ENCODE measurements at places on chromosomes 3 and 15.

GRCh38 chr3:105759442-105760078 lies 109.3 kb downstream of the CBLB start:
- no peak for DNase-seq

GRCh38 chr15:42012241-42012640 lies 8.6 kb downstream of the PLA2G4E start:
- no peak for DNase-seq

GRCh38 chr3:116981089-116981488 lies 271.5 kb downstream of the TUSC7 start:
- DNase-seq, result no peak

DNA sequence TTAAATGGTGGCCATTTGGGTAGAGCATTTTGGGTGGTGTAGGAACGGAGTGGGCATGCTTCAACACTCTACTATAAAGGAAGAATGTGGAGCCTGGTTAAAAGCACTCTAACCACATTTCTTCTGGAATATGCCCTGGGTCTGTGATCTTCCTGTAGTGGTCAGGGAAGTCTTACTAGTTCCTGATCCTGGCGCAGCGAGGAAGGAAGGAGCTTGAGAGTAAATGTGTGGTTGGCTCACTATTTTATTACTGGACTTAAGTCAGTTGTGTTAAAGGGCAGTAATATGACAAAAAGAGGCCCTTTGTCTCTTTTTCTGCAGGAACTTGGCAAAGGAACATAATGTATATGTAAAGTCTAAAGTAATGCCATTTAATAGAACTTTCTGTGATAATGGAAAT lies 197.6 kb upstream of the ZPLD1 start:
- DNase-seq, result no peak

GRCh38 chr3:190443257-190443656 lies 6.4 kb downstream of the TMEM207 start:
- no peak for DNase-seq

DNA sequence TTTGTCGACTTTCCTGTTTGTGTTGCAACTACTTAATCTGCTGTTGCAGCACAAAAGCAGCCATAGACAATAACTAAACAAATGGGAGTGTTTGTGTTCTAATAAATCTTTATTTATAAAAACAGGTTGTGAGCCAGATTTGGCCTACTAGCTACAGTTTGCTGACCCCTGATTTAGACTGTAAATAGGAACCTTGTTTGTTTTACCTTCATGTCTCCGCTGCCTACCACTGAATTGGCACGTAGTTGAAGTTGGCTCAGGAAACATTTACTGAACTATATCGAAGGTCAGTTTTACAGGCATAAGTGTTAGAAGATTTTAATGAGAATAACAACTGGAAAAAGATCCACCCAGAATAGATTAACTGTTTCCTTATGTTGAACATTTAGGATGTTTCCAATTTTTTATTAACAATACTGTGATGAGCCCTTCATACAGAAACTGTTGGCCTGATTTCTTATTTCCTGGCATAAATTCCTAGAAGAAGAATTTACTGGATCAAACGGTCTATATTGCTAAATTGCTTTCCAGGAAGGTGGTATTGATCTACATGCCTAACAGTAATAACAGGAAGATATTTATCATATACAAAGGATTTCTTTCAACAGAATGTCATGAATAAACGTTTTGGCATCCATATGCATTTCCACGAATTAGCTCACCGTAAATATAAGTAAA lies 156.2 kb upstream of the NR2E3 start:
- no peak for DNase-seq

GRCh38 chr15:43347114-43347513 lies 16.7 kb upstream of the LCMT2 start:
- DNase-seq, result no peak

- peak; percentile 23 for DNase-seq
These were observed 9.6 kb downstream of the KBTBD13 start for GRCh38 chr15:65085990-65086679.

- DNase-seq, result no peak
These were observed 73.7 kb upstream of the DLG1 start for GRCh38 chr3:197372047-197372661.

DNA sequence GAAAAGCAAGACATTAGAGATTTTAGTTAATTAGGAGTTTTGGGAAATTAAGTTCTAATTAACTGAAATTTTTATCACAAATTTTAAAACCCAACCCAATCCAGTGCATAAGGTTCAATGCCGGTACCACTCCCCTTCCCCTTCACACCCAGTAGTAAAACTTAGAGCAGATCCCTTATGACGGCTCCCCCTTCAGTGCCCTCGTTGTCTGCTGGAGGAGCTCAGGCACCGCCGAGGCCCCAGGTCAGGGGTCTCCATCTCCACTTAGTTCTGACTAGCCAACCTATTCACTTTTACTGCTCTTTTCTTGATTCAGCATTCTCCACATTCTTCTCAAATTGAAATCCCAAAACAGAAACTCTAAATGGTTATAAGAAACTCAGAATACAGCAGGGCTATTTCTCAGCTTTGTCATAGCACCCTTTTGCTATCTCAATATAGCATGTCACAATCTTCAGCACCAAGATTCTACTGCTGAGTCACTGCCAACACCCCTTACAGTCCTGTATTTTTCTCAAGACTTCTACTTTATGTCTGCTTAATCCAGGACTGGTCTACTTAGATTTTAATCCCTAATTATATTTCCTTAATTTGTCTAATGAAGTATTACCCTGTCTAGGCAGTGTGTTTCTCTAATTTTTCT lies 39.8 kb downstream of the TUBGCP4 start:
- DNase-seq, result no peak

- DNase-seq, result peak; percentile 77
These were observed 24.6 kb downstream of the CCR4 start for GRCh38 chr3:32975891-32976595.

- DNase-seq, result no peak
These were observed 36.6 kb downstream of the CCDC66 start for GRCh38 chr3:56593455-56594158.

GRCh38 chr15:63385911-63386531 lies 4.4 kb upstream of the CA12 start:
- no peak for DNase-seq

GRCh38 chr3:155130001-155130400 lies 49.9 kb downstream of the MME start:
- DNase-seq, result no peak

DNA sequence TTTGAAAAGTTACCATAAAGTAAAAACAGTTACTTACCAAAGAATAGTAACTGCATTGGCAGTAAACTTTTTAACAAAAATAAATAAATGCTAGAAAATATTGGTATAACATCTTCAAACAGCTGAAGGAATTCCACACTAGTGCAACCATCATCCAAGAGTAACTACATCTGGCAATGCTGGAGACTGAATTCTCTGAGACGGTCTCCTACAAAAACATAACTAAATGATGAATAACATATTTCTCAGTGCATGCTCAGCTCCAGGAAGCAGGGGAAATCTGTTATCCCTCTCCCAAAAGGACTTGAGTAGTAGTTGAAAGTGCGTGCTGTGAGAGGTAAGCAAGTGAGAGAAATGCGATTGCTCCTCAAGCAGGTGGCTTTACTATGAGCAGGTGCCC lies 526.8 kb upstream of the CCDC54 start:
- DNase-seq, result no peak

DNA sequence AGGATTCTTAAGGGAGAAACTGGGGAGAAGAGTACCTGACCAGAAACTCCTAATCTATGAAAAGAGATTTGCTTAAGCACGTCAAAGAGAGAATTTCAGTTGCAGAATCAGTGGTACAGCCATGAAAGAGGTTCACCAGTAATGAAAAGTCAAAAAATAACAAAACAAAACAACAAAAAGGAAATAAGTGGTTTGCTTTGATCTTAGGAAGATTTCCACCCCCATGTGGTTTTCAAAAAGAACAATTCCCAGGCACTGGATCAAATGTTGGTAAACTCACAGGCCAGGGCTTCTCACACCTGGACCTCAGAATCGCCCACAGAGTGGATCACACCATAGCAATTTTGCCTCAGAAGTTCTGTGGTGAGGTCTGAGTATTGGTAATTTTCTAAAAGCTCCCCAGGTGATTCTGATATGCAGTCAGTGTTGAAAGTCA lies 67.5 kb downstream of the TMEM39A start:
- no peak for DNase-seq

DNA sequence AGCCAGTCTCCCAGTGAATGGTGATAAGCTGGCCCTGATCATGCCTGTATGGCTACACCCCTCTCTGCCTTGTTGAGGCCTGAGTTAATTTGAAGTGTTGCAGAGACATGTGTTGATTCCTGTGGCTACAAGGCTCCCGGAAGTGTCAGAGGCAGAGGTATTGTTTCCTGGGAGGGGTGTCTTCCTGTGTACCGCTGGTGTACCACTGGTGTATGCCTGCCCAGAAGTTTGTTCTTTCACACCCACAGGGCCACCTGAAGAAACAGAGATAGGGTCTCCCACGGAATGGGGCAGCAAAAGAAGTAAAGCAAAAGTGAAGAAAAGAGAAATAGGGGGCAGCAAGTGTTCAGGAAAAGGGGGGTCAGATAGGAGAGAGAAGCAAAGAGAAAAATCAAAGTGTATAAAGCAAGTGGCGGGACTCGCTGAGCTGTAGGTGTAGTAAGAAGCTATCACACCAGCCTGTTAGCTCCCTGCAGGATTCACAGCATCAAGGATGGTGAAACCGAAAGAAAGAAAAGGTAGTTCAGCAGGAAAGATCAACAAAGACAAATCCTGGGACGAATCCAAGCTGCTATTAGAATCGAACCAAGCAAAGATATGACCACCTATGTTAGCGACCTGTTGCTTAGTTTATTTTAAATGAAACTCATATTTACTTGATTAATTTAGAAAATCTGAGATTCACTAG lies 36.6 kb upstream of the CD47 start:
- no peak for DNase-seq

DNA sequence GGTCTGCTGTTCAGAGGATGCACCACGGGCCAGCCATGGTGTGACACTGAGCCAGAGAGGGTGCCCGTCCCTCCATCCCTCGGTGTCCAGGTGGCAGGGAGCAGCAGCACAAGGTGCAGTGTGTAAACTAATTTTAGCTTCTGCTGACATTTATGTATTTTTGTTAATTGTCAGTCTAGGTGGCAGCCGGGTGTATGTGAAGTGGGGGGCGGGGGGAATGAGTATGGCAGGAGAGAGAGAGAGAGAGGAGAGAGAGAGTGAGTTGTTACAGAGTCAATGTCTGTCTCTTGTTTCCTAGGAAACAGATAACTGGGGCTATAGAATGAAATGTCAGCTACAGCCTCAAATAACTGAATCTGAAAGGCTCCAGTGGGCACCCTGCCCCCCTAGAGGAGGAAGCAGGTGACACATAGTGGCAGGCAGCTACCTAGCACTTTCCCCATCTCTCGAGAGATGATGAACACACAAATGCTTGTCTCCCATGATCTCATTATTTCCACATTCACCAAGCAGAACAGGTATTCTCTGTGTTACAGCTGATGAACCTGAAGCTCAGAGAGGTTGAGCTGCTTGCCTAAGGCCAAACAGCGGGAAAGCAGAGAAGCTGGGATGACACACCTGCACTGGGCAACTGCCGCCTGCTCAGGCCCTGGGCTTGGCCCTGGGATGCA lies 24.7 kb downstream of the RASGRF1 start:
- DNase-seq, result no peak

- peak; percentile 54 for DNase-seq
These were observed 80.6 kb downstream of the ULK4 start for GRCh38 chr3:41881233-41881821.

- DNase-seq, result no peak
These were observed 1.2 kb downstream of the MYD88 start for GRCh38 chr3:38139652-38140051.
